ENCODE measurements at places on chromosomes 2 and 18.

GRCh38 chr2:126513033-126513432 lies 142.9 kb upstream of the GYPC start:
- no peak for DNase-seq

DNA sequence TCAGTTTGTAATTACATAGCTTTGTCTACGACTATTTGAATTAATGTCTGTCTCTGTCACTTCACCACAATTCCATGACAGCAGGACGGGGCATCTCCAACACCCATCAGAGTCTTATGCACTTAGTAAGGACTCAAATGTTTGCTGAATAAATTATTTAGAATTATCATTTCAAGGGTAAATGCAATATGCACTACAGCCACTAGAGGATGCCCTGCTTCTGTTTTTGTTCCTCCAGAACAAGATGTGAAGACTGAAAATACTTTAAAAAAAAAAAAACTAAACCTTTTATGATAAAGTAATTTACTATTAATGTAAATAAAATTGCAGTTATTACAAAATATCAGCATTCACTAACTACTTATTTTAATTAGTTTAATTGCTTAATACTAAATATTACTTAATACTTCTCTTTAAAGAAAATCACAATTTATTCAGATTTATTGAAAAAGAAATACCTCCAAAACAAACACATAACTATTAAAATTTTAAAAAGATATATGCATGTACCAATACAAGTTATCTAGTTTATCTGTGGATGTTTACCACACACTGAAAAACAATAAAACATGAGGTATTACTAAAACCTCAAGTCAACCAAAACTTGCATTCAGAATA lies 3.2 kb downstream of the PIGN start:
- peak; percentile 38 for DNase-seq

GRCh38 chr2:108587621-108588020 lies 53.4 kb downstream of the LIMS1 start:
- no peak for DNase-seq

- no peak for DNase-seq
Measured at GRCh38 chr18:58980991-58981390, 116.3 kb downstream of the ZNF532 start.

DNA sequence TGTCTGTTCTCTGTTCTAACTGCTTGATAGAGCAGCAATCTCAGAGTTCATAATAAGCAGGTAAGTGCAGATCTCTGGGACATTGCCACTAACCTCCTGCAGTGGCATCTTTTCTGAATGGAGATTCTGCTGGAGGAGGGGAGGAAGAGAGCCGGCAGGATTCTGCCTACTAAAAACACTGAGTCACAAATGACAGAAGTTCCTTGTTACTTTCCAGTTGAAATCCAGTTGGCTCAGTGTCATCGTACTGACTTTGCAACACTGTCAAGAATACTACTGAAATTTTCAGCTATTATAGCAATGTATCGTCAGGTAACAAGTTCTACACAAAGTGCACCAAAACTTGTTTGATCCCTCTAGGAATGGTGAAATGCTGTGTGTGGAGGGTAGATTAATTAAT lies 79.6 kb upstream of the ST6GAL2 start:
- DNase-seq = no peak

GRCh38 chr18:8031496-8031895 lies 464.4 kb downstream of the PTPRM start:
- no peak for DNase-seq

DNA sequence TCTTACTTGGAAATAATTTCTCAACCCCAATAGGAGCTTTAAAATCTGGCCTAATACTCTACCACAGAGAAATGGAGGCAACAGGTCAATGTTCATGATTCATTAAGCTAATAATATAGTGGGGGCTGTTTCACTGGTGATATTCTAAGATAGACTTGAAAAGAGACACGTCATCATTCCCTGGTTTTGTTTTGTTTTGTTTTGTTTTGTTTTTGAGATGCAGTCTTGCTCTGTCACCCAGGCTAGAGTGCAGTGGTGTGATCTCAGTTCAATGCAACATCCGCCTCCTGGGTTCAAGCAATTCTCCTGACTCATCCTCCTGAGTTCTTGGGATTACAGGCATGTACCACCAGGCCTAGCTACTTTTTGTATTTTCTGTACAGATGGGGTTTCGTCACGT lies 37.5 kb upstream of the SOS1 start:
- no peak for DNase-seq

GRCh38 chr2:130819608-130820278 lies 17.0 kb upstream of the ARHGEF4 start:
- no peak for DNase-seq

DNA sequence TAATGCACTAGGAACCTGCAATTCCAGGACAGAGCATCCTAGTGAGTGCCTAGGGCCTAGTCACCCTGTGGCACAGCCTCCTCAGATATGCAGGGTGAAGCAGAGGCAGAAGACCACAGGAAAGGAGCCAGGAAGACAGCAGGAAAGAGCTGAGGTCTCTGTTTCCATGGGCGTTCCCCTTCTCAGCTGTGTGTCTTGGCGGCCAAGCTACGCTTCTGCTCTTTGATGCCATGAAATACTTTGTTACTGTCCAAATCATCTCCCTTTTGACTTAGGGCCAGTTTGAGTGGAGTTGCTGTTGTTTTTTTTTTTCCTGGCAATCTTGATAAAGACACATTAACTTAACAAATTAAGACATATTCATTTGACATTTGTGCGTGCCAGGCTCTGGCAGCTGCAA lies 67.3 kb downstream of the APOB start:
- no peak for DNase-seq

GRCh38 chr2:217735899-217736298 lies 266.9 kb downstream of the TNS1 start:
- no peak for DNase-seq

GRCh38 chr2:109633284-109633961 lies 19.3 kb downstream of the SOWAHC start:
- DNase-seq = no peak

- no peak for DNase-seq
Measured at GRCh38 chr2:176081376-176081836, 2.4 kb downstream of the EVX2 start.

DNA sequence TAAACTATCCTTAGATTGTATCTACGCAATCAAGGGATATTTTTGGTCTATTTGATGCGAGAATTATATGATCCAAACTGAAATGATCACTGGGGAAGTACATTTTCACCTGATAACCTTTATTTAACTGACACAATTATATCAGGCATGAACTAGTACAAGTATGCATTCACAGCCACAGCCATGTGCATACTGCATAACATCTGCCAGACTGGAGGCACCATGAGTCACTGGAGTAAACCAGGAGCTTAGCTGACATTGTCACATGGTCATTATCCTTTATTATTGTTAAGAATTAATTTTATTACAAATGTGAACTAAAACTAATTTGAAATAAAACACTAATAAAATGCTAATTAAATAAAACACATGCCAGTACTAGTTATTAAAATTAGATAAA lies 1127.1 kb downstream of the DPP10 start:
- DNase-seq = no peak

GRCh38 chr2:48400553-48401164 lies 129.3 kb upstream of the STON1 start:
- DNase-seq = no peak

DNA sequence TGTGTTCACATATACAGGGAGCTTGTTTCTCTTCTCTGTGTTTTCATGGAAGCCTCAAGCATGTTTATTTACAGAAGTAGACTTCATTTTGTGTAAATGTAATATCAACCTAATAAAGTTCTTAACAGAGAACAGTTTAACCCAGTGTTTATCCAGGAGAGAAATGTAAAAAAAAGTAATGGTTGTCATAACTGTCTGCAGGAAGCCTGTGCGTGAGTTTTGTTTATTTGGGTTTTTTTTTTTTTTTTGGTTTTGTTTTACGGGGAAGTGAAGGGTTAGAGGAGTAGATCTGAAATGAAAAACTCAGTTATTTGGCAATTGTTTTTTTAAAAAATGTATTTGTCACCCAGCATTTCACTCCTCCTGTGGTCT lies 124.7 kb downstream of the RAPGEF4 start:
- no peak for DNase-seq

GRCh38 chr2:99842451-99842850 lies 299.9 kb downstream of the AFF3 start:
- no peak for DNase-seq

GRCh38 chr2:119366161-119366648 lies 429 bp downstream of the C2orf76 start:
- DNase-seq = no peak

DNA sequence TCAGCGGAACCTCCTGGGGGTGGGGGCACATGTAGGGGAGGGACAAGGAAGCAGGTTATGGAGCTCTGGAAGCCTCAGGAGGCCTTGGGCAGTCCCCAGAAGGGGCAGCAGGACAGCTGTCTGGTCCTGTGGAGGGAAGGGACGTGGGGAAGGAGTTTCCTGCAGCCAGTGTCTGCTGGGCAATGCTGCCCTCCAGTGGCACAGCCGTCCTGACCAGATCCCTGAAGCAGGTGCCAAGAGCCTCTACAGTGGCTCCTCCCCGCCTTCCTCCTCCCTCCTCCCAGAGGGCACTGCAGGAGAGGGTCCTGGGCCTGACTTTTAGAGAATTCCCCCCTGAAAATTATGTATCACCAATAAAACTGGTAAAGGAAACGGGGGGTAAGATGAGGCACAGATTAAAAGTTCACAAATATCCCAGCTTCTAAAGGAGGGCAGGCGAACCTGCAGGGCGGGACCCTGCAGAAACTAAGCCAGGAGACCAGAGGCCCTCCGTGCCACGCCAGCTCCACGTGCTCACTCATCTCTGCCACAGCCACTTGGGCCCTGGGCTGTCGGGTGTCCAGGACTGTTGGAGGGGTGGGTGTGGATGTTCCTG lies 258.5 kb downstream of the TWIST2 start:
- DNase-seq = no peak

Data from NCI-H1417 treated with DMSO at 0.1 percent for 48 hours (cell line).